Tibial nerve (tissue), 4 donors: ENCODE measurements at places on chromosomes 5 and 9.

- DNase-seq: no peak
Observed at GRCh38 chr9:97665742-97666141, 31.4 kb downstream of the XPA start.

- DNase-seq: no peak
Observed at GRCh38 chr5:88089719-88090390, 178.8 kb downstream of the TMEM161B start.

- DNase-seq: no peak
Observed at GRCh38 chr5:126251024-126251423, 172.2 kb upstream of the GRAMD2B start.

GRCh38 chr5:160805376-160805775 lies 46.6 kb downstream of the ATP10B start:
- no peak for DNase-seq

DNA sequence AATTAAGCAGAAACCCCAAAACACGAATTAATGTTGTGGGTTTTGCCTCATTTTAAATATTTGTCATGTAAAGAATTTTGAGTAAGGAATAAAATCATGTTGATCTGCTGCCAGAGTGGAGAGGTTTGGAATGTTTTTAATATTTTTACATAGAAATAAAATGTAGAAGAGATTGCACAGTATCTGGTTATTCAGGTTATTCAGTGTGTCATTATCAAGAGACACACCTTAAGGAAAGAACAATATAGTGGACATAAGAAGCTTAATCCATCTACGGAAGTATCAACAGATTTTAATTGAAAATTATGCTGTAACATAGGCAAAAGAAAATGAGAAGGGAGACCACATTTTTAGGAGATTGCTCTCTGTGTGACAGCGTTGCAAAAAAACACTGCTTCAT lies 410.4 kb downstream of the MED10 start:
- DNase-seq: no peak

DNA sequence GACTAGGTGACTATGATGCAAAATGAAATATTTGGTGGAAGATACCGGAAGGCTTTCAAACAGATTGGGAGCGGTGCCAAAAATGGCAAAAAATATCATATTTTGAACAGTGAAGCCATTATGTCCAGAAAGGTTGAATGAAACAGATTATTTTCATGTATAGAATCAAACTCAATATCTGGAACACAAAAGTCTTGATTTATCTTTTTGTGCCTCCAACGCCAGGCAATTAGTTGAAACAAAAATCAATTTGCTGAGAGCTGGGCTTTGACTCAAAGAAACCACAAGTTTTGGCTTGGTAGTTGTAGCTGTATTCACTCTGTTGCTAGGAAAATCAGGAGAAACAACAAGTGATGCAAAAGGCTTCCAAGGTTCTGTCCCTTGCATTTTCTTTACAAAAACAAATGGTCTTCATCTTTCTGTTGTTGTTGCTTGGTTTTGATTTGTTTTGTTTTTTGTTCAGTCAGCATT lies 421.7 kb upstream of the TYRP1 start:
- no peak for DNase-seq

GRCh38 chr9:97761879-97762278 lies 64.7 kb upstream of the XPA start:
- DNase-seq: no peak

GRCh38 chr5:108278285-108279240 lies 103.3 kb downstream of the FBXL17 start:
- no peak for DNase-seq

GRCh38 chr5:174794931-174795672 lies 70.7 kb downstream of the MSX2 start:
- DNase-seq: no peak

DNA sequence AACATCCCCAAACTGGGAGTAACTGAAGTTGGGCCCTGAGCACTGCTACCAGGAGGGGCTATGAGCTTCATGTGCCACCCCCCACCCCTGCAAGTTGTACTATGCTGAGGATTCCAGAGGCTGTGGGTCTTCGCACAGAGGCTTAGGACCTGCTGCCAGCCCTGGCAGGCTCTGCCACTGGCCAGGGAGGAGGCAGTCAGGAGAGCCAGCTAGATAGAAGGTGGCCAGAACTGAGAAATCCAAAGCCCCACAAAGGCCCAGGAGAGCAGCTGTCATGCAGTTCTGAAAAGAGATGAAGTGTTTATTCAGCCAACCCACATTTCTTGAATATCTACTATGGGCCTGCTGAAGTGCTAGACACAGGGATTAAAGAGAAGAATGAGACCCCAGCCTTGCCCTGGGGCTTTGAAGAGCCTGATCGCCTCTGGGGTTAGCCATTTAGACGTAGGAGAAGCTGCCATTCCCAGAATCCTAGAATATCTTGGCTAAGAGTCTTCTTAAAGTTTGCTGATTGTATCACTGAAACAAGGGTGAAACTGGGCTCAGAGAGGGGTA lies 1.4 kb downstream of the ALAD start:
- DNase-seq: no peak

GRCh38 chr5:110687485-110687884 lies 39.0 kb downstream of the TMEM232 start:
- DNase-seq: no peak

GRCh38 chr5:178396796-178397720 lies 164.5 kb upstream of the PHYKPL start:
- DNase-seq: no peak

DNA sequence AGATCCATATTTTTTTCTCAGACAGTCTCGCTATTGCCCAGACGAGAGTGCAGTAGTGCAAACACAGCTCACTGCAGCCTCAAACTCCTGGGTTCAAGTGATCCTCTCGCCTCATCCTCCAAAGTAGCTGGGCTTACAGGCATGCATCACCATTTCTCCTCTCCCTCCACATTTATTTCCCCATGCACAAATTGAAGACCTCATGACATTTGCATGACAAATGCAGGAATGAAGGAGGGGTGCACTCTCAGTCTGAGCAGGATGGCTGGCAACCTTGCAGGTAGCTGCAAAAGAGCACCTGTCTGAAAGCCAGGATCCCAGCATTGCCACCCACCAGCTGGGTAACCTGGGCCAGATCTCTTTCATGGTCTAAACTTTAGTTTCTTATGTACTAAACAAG lies 111.2 kb downstream of the SH3TC2 start:
- DNase-seq: no peak

GRCh38 chr5:179832039-179832745 lies 11.5 kb downstream of the SQSTM1 start:
- DNase-seq: no peak

- DNase-seq: no peak
Observed at GRCh38 chr9:91818647-91819403, 131.2 kb downstream of the ROR2 start.

GRCh38 chr9:136935651-136936050 lies 8.9 kb downstream of the FBXW5 start:
- no peak for DNase-seq

DNA sequence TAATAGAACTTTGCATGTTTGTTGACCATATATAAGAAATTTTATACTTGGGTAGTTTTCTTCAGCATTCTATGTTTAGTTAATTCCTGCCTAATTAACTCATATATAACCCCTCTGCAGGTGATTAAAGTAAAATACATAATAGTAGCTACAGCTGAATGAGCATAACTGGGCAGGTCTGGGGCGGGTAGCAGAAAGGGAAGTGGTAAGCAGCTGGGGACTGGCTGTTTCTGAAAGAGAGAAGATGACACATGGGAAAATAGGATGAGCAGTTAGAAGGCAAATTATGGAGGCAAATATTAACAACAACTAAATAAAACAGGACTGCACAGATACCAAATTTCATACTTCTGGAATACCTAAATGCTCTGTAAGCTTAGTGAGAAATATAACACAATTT lies 128.1 kb downstream of the CPLANE1 start:
- DNase-seq: no peak

- DNase-seq: no peak
Observed at GRCh38 chr9:98047002-98047401, 9.5 kb upstream of the NANS start.

GRCh38 chr5:122864842-122865241 lies 19.4 kb downstream of the SNX24 start:
- no peak for DNase-seq

DNA sequence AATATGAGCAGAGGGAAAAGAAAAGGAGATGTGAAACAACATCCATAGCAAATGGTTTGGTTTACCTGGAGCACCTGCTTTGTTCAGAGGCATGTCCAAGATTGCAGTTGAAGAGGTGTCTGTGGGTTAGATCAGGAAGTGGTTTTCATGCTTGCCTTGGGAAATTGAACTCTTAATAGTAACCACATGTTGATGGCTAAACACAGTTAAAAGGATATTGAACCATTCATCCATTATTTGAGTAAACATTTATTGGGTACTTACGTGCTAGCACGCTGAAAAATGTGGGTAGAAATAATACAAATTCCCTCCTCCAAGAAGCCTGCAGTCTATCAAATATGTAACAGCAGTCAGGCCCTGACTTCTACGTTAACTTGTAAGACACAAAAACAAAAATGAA lies 235.7 kb upstream of the TNC start:
- no peak for DNase-seq

GRCh38 chr5:37640088-37640487 lies 199.8 kb downstream of the GDNF start:
- no peak for DNase-seq

DNA sequence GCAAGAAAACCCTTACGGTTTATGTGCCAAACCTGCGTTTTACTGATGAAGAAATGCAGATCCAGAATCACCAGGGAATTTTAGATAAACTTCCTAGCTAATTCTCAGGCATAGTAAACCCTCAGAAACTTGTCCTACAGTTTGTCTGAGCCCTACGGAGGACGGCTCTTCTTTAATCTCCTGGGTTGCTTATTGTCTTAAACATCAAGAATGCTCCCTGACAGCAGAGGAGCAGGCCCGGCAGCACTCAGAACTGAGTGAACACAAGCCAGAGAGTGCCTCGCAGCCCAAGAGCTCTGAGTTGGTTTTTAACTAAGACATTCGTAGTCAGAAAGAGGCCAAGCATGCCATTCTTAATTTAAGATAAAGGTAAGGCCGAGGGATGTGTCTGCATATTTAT lies 114.7 kb upstream of the ERCC6L2 start:
- no peak for DNase-seq

- DNase-seq: no peak
Observed at GRCh38 chr5:145971108-145971507, 34.7 kb downstream of the SH3RF2 start.

GRCh38 chr5:150309886-150310239 lies 7.2 kb upstream of the ARSI start:
- DNase-seq: no peak

DNA sequence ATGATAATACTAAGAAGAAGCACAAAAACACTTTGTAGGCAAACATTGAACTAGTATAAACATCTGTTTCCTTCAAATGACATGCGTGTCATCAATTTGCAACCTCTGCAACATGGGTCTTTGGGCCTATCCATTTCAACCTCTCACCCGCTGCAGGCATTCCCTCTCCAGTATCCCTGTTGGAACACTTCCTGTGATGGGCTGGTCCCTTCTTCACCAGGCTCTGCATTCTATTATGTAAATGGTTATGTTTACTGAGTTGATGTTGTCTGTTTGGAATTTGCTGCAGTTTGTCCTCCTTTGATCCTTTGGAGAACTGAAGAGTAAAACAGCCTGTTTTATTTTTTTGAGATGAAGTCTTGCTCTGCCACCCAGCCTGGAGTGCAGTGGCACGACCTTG lies 16.6 kb upstream of the TBC1D2 start:
- no peak for DNase-seq

GRCh38 chr9:71683598-71684235 lies 84.6 kb downstream of the CEMIP2 start:
- DNase-seq: peak; percentile 29

GRCh38 chr5:155019601-155020226 lies 6.2 kb downstream of the KIF4B start:
- no peak for DNase-seq

DNA sequence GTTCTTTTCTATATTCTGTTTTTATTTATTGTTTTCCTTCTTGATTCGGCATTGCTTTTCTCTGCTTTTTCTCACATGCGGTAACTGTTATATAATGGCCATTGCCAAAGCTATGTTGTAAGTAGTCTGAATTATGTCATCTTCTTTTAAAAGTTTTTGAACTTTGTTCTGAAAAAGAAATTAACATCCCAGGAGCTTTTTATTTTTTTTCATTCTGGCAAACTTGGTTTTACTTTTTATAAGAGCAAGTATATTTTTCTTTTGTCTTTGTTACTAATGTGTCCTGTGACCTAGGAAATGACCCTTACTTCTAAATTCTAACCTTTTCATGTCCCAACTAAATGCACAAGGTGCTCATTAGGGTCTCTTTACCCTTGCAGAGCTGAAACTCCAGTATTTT lies 26.7 kb upstream of the IZUMO3 start:
- no peak for DNase-seq

DNA sequence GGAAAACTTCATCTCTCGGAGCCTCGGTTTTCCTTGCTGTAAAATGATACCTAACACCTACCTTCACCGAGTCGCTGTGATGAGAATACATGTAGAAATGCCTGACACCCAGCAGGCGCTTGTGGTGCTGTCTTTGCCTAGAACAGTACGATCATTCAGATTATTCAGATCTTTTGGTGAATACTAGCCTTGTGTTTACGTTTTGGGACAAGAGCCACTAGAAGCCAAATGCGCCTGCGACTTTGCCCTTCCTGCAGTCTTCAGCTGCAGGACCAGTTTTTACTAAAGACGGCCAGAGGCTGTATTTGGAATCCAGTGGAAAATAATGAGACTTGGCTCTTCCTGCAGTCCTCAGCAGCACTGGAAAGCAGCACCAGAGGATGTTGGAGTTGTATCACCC lies 189.6 kb downstream of the TRIO start:
- no peak for DNase-seq

- DNase-seq: no peak
Observed at GRCh38 chr9:76302543-76302942, 91.7 kb downstream of the RFK start.

- DNase-seq: no peak
Observed at GRCh38 chr9:14530841-14531240, 162.4 kb downstream of the ZDHHC21 start.

DNA sequence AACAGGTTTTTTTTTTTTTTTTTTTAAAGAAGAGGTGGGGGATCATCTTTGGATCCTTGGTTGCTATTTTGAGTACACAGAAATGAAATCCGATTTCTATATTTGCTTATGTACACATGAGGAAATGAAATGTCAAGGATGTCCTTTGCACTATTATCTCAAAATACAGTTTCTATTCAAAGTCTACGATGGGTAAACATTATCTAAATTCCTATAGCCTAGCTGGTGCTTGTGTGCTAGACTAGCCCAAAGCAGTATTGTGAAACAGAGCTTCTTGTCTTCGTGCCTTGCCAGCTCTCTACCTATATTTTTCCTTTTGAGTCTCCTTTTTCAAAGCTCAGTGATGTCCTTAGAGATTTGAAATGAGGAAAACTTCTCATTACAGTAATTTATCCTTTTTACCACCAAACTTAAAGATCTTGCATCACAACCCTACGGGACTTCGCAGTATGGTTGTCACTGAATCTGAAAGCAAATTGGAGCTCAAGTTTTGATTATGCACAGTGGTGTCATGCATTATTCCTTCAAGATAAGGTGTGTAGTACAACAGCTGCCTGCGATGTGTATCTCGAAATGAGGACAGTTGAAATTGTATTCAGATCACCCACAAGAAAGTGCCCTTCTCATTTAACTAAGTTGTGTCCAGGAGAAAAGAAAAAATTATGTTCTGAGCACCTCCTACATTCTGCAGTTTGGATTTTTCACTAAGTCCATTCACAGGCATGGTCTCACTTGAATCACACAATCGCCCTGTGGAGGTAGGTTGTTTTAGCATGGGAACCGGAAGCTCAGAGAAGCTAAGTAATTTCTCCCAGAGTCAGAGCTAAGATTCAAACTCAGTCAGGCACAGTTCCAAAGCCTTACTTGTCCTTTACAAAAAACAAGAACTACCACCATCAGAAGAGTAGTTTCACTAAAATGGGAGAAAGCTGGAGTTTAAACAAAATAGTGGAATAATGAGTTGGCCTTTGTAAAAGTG lies 379.0 kb downstream of the GLIS3 start:
- no peak for DNase-seq
